ENCODE measurements at places on chromosomes 7 and 10. TPM values are rescaled to one million over a fixed set of nuclear protein-coding genes. Genes with fewer than 3 reads are reported as not detected.

Gene SLC29A4
- total RNA-seq = 6.4 TPM

Gene CHAT
- not detected for total RNA-seq

GRCh38 chr10:28375399-28376354 is 72.8 kb upstream of the MPP7 start:
- peak; percentile 85 for DNase-seq
- no peaks in the 10 kb centered on the region for H3K27me3 ChIP-seq
- no peaks in the 10 kb centered on the region for H3K4me1 ChIP-seq

- peaks cover 5% of the 10 kb centered on the region for H3K4me1 ChIP-seq
- H3K27ac ChIP-seq = peak overlapping the region; percentile 29
- no peak overlapping the region for H3K4me3 ChIP-seq
- no peaks in the 10 kb centered on the region for H3K27me3 ChIP-seq
- no peaks in the 10 kb centered on the region for H3K36me3 ChIP-seq
Measured at GRCh38 chr7:79459381-79459780, 5.9 kb upstream of the MAGI2 start.

GRCh38 chr7:100965723-100966541 is 3.4 kb upstream of the MUC12 start:
- no peaks in the 10 kb centered on the region for H3K36me3 ChIP-seq
- H3K27me3 ChIP-seq = peaks cover 32% of the 10 kb centered on the region
- no peak overlapping the region for H3K4me3 ChIP-seq
- no peak overlapping the region for H3K27ac ChIP-seq
- no peaks in the 10 kb centered on the region for H3K4me1 ChIP-seq
- peak; percentile 25 for DNase-seq

All from fibroblast of lung (primary cell).